ENCODE measurements at places on chromosomes 1 and 21.
A peak's percentile ranks its signal among the peaks of the same experiment; 100 is the strongest.

- DNase-seq: no peak
Measured at GRCh38 chr1:227890451-227891222, 57.1 kb downstream of the WNT9A start.

DNA sequence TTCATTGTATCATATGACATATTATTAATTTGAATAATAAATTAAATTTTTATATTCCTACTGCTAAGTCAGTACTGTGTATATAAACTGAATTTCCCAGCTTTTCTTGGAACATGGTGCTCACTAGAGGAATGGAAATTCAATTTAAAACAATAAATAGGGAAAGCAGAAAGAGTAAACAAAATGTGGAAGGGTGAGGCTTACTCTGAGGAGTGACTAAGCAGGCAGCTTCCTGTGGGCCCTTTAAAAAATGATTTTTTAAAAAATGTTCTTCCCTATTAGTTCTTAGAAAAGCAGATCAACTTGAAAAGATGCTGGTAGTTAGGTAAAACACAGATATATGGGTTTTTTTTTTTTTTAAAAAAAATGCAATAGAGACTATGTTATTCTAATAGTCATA is 49.5 kb upstream of the S1PR1 start:
- DNase-seq: no peak

- DNase-seq: peak; percentile 88
Measured at GRCh38 chr21:27700974-27701614, 734.2 kb upstream of the ADAMTS5 start.

- DNase-seq: no peak
Measured at GRCh38 chr21:32306021-32306780, 7.5 kb downstream of the MRAP start.

DNA sequence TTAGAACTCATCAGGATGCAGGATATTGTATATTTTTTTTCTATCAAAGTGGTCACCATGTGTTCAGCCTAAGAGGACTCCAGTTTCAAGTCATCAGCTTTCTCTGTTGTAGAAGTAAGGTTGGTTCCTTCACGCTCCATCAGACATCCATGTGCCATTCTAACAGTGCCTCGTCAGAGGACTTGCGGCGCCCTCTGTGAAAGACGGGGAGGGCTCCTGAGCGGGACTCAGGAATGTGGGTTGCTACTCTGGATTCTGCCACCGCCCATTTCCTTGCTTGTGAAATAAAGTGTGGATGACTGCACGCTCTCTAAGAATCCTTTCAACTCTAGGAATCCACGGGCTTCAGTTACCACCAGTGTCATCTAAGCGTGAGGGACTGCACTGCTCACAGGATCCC is 593.5 kb downstream of the KIF26B start:
- no peak for DNase-seq

DNA sequence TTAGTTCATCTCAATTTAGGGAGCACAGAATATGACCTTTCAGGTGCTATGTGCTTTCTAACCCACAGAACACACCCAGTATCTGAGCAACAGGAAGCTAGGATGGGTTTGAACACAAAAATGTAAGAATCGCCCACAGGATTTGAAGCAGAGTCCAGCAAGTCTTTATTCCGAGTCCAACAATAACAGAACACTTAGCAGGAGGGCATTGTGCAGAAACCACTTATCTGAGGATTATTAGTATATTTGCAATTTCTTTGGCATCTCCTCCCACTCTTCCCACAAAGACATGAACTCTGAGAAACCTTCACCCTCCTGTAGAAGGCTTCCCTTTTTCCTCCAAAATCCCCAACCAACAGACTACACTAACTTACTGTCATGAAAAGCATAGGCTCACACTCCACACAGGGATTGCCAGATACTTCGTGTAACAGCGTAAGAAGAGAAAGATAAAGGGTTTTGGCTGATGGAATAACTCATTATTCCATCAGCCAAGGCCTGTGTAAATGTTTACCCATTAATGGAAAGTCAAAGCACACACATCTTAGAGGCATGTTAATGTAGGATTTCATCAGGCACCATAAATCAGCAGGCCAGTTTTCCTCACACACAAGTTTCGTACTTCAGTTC is 16.1 kb downstream of the SIPA1L2 start:
- peak; percentile 97 for DNase-seq

GRCh38 chr1:112716133-112716720 is 1.1 kb upstream of the PPM1J start:
- peak; percentile 91 for DNase-seq

- no peak for DNase-seq
Measured at GRCh38 chr1:227661495-227661894, 73.6 kb downstream of the JMJD4 start.

DNA sequence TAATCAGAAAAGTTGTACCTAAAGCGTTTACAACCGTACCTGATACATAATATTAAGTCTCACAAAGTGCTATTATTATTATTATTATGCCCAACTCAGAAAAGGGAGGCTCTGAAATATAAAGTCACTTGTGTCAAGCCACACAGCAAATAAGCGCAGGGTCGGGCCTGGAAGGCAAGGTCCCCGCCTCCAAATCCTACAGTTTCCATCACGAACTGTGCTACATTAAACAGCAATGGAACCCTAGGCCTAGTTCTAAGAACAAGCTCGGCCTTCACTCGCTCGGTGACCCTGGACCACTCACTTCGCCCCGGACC is 549 bp downstream of the PARS2 start:
- DNase-seq: peak; percentile 2

- DNase-seq: peak; percentile 51
Measured at GRCh38 chr1:169112241-169112640, 5.8 kb downstream of the ATP1B1 start.

DNA sequence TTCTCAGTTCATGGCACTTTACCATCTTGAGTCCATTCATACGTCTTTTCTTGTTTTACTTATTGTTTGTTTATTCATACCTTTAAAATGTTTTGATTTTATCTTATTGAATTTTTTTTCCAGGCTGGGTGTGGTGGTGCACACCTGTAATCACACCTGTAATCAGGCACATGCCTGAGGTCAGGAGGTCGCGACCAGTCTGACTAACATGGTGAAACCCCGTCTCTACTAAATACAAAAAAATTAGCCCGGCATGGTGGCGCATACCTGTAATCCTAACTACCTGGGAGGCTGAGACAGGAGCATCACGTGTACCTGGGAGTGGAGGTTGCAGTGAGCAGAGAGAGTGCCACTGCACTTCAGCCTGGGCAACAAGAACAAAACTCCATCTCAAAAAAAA is 104.1 kb upstream of the MROH9 start:
- no peak for DNase-seq

DNA sequence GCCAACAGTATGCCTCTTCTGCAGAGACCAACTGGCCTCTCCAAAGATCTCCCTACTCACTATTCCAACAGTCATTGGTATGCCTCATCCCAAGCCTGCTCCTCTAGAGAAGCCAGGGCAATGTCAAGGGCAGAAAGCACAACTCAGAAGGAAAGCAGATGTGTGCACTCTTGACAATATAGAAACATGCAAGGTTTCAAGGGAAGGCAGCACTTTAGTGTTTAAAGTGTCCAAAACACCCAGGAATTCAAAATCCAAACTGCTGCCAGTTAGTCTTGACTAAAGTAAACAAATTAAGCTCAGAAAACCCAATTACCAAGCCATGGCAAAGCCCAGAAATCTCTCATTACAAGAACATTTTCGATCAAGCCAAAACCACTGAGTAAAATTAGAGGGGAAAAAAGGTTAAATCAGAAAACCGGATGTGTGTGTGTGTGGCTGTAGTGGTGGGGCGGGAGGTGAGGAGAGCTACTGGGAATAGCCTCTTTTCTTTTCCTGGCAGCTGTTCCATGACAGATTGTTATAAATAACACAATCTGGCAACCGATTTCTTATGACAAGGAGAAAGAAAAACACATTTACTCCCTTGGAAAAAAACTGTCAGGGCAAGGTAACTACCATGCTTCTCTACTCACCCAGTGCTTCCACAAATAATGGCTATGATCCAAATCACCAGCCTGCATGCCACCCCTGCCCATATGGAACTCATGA is 39.2 kb downstream of the EIF2B3 start:
- peak; percentile 26 for DNase-seq

DNA sequence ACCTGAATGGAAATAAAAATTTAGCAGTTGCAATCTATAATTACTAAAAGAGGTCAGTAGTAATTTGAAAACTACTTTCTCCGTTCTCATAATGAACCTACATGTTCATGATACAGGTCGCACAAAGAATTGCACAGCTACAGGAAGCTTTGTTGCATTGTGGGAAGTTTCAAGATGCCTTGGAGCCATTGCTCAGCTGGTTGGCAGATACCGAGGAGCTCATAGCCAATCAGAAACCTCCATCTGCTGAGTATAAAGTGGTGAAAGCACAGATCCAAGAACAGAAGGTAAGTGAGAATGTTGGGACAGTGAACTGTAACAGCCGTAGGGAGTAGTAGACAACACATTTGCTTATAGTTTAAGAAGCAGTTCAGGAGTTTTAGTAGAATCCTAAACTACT is 68.8 kb upstream of the BMP8A start:
- DNase-seq: no peak

DNA sequence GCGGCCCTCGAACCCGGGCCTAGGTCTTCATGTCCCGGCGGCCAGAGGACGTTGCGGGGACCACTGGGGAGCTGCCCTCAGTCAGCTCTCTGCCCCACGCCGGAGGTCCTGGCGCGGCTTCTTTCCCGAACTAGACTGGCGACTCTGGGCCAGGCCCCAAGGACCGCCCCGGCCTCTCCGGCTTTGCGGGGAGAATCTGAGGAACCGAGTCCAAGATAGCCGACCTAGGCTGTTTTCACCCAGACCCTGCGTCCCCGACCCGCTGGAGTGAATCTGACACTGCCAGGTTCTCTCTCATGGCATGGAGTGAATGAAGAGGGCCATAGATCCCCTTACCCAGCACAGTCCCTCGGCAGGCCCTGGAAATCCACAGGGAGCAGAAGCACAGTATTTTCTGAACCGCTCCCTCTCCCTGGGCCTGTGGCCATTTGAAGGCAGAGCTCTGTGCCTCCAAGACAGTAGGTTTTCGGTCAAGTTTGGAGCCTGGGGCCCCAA is 9.9 kb upstream of the BARHL2 start:
- no peak for DNase-seq

DNA sequence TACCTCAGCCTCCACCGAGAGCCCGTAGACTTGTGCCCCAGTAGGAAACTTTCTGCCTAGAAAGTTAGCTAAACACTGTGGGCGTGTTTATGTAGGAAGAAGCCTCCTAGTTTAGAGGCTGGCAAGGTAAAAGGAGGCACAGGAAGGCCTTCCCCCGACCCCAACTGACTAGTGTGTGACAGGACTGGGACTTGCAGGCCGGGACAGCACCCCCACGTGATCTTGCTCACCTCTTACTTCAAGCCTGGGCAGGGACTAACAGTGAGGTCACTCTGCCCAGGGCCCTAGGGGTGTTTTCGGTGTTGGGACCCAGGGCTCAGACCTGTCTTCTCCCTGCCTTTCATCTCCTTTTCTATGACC is 392 bp upstream of the TAGLN2 start:
- DNase-seq: no peak

GRCh38 chr1:7036386-7036785 is 251.1 kb downstream of the CAMTA1 start:
- no peak for DNase-seq

DNA sequence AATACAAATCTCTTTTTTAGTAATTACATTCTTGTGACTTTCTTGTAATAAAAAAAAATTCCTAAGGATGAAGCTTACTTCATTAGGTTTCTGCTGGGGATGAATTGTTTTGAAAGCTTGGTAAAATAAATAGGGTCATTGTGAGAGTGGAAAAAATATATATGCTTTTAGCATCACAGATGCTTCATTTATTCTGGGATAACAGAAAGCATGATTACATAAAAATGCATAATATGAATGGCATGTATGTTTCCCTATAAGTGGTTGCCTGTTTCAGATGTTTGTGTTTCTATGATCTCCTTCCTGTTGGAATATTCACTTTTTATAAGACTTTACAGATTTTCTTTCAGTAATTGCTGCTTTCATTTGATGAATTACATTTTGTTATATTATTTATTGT is 42.3 kb downstream of the HMCN1 start:
- DNase-seq: no peak

GRCh38 chr1:193753038-193753756 is 566.8 kb upstream of the B3GALT2 start:
- no peak for DNase-seq

GRCh38 chr1:209504571-209504970 is 78.9 kb upstream of the CAMK1G start:
- DNase-seq: no peak

DNA sequence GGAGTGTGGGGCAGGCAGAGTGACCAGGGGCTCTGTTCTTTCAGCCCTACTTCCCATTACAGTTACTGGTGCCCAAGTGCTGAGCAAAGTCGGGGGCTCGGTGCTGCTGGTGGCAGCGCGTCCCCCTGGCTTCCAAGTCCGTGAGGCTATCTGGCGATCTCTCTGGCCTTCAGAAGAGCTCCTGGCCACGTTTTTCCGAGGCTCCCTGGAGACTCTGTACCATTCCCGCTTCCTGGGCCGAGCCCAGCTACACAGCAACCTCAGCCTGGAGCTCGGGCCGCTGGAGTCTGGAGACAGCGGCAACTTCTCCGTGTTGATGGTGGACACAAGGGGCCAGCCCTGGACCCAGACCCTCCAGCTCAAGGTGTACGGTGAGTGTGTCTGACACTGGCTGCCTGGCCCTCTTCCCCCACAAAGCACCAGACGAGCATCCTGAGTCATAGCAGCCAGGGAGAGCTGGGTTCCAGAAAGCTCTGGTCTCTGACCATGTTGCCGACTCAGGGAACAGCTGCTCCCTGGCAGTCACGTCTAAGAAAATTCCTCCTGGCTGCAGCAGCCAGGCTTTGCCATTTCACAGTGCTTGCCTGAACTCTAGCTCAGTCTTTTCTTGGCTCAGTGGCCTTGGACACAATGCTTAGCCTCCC is 3.3 kb downstream of the SLAMF8 start:
- peak; percentile 25 for DNase-seq

DNA sequence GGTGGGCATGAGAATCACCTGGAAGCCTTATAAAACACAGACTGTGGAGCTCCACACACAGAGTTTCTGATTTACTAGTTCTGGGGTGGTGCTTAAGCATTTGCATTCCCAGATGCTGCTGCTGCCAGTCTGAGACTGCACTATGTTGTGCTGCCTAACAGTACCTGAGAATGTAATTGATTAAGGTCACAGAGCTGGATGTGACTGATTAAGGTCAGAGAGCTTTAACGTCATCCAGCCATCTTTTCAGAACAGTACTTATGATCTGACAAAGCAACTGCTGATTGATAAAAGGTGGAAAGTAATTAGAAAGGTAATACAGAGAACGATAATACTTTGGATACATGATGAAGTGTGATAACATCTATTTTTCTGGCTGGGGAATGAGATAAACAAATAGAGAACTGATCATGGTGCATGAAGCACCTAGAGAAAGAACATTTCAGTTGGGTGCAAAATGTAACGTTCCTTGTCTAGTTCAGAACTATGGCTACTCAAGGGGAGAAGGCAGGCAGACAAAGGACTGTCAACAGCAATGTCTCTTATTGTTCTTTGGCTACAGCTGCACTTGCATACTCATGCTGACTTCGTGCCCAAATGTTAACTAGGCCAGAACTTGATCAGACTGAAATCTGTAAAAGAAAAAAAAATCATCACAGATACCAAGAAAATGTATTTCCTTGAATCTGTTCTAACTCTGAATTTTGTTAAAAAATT is 3.7 kb upstream of the UCK2 start:
- DNase-seq: no peak

Measured in MCF 10A (cell line).